ENCODE measurements at places on chromosomes 13 and 19.

GRCh38 chr13:96898212-96898611 lies 96.1 kb downstream of the OXGR1 start:
- DNase-seq, result no peak

GRCh38 chr13:99800951-99801350 lies 170.6 kb downstream of the ZIC5 start:
- DNase-seq, result no peak

DNA sequence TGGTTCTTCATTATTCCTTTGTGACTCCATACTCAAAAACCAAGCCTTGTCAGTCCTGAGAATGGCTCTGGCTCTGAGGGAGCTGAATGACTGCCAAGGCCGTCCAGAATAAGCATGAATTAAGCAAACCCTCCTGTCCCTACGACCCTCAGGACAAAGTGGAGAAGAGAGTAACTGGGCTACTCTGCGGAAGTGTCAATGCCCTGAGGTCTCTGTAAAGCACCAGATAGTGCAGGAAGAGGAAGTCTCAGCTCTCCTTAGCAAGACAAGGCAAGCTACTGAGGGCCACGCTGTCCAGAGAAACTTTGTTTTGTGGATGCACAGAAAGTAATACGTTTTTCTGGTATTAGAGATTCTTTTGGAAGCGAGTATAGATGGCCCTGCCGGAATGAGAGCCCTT lies 94.1 kb downstream of the RNASEH2B start:
- no peak for DNase-seq

DNA sequence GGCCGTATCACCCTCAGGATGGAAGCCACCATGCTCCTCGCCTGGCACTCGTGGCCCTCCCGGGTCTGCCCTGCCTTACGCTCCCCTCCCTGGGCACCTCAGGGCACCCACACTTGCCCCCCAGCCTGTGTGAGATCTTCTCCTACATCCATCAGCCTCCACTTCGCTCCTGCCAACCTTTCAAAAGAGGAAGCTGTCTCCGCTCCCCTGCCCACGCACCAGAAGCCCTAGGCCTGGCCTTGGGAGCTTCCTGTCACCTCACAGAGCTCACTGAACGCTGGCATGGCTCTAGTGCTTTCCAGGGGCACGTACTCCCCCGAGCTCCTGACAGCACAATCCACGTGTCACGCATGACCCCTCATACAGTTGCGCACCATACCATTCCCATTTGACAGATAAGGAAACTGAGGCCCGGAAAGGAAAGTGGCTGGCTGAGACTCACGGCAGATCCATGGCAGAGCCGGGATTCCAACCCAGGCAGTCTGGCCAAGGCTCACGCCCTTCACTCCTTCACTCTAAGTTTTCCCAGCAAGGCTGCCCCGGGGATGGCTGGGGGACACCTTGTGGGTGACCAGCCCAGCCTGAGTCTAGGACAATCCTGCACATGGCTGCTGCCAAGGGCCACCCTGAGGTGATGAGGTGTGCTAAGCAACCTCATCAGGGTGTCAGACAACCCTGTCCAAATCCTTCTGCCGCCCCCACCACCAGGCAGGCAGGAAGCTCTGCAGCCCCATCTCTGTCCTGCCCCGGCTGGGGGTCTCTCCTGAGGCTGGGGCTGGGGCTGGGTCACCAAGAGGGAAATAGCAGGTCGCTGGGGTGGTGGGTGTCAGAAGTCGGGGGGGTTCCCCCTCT lies 19.3 kb downstream of the PPP1R12C start:
- no peak for DNase-seq

DNA sequence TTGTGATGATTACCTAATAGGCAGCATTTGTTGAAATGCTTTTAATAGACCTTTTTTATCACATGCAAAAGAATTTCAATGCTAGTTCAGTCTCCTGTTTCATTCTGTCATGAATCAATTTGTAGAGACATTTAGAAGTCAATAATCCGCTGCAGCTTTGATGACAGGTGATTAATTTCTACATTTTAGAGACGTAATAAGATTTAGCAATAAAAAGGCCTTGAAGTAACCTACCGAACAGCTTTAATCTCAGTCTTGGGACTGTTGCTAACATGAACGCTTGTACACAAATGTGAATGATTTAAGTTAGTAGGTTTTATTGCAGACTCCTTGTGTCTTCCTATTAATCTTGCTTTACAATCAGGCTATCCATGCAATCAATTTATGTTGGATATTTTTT lies 186.5 kb downstream of the MZT1 start:
- no peak for DNase-seq

Measured in iPS DF 6.9 (cell line).